ENCODE measurements at places on chromosomes 6 and 20. TPM values are rescaled to one million over a fixed set of nuclear protein-coding genes. Genes with fewer than 3 reads are reported as not detected.

Gene DOK5
- 21.9 TPM for total RNA-seq

Gene SNAI1
- total RNA-seq = 2.9 TPM

Gene IMPG1
- total RNA-seq = not detected

Gene ZBTB24
- 3.4 TPM for total RNA-seq

Gene RSPH9
- 0.94 TPM for total RNA-seq

Data from smooth muscle cell of the coronary artery (primary cell).